M059J (cell line): ENCODE measurements at places on chromosomes 3 and 15. TPM values are rescaled to one million over a fixed set of nuclear protein-coding genes. Genes with fewer than 3 reads are reported as not detected.

DNA sequence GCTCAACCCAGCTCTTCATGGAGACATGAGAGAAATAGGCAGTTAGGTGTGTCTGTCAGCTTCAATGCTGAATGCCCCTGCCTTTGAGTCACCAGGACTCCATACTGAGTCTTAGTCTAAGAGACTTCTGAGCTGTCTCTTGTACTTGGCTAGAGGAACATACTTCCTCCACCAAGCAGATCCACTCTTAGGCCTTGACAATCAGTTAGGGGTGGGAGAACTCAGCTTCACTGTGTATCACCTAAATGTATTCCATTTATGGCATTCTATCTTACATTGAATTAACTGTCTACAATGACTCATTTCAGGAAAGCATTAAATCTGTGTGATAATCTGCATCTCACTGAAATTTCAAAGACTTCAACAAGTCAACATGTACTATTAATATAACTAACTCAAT is 66.0 kb downstream of the STAC start:
- DNase-seq, result peak; percentile 24

GRCh38 chr15:40338041-40338657 is 2.6 kb downstream of the CCDC9B start:
- peak; percentile 52 for DNase-seq

The ZIC1 gene
- 7.9 and 10.5 TPM in 2 replicates for total RNA-seq

- DNase-seq, result no peak
These were observed 14.1 kb downstream of the ACOX2 start for GRCh38 chr3:58522759-58523425.

- no peak for DNase-seq
These were observed 59.3 kb upstream of the RAD18 start for GRCh38 chr3:9022305-9023225.

DNA sequence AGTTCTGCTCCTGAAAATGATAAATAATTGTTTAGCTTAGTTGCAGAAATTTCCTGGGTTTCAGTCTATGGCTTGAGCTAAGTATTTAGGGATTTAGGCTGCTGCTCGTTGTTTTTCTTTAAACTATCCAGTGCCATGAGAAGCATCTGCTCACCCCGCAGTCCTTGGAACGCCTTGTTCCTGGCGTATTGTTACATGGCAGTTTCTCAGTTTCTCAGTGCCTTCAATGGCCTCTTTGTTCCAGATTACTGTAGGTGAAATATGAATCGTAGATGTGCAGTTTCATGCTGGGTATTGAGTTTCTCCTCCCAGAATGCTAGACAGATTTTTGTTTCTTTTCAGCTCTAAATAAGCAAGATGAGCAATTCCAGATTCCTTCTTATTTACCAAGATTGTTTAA is 269.5 kb upstream of the GBE1 start:
- DNase-seq, result no peak

GRCh38 chr3:189334064-189334920 is 162.5 kb downstream of the TPRG1 start:
- DNase-seq, result peak; percentile 83

DNA sequence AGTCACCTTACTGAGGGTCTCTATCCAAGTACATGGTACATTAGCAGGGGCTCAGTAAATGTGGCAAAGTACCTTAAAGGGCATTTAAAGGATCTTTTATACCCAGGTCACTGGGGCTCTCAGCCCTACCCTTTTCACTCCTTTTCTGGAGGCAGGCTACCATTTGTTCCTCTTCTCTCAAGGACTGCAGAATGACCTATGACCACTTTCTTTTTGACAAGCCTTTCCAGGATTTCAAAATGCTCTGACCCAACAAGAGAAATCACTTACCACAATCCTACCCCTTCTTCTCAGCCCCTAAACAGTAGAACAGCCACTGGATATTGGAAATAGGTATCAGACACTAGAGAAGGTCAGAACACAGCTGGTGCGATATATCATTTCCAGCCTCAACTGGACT is 221.8 kb upstream of the TPRG1 start:
- no peak for DNase-seq

The SYNM gene
- total RNA-seq, result 1.9 and 4.1 TPM in 2 replicates

The SCAMP5 gene
- 1.3 and 3.4 TPM in 2 replicates for total RNA-seq

GRCh38 chr3:119295816-119296726 is 1.9 kb downstream of the ARHGAP31 start:
- DNase-seq, result peak; percentile 69

The FAM3D gene
- not detected in 2 replicates for total RNA-seq

GRCh38 chr3:196792771-196793170 is 53.1 kb downstream of the PAK2 start:
- DNase-seq, result peak; percentile 84

The ETV5 gene
- total RNA-seq, result 52.6 and 52.9 TPM in 2 replicates

DNA sequence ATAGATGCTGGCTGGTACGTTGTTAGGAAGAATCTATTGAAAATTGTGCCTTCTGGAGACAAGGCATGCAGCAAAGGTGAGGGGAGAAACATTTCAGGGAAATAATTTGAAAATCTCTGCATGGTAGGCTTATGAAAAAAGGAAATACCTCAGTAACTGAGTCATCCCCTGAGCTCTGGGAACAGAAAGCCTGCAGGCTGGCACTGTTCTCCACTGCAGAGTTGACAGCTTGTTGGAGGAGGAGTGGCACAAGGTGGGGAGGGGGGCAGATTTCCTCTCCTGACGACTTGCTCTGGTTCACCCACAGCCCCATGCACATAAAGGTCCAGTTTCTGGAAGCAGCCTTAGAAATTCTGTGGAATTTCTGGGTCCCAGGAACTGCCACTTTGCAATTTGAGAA is 179.4 kb downstream of the ABHD5 start:
- DNase-seq, result peak; percentile 89

The UTS2B gene
- 0.57 and 10.3 TPM in 2 replicates for total RNA-seq

DNA sequence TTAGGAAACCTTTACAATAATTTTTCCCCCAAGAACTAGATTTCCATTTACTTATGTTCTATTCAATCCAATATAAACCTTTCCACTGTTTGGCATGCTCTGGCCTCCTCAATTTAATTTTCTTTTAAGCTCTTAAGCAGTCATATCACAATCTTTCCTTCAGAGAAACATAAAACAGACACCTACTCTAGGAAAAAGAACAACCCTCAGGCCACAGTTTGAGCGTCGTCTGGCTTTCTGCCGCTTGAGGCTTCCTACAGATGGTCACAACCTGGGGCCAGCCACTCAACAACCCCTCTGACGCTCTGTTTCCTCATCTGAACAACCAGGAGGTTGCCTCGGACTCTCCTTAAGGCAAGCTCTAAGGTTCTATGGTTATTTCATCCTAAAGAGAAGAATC is 143.3 kb downstream of the ADAMTS17 start:
- no peak for DNase-seq

DNA sequence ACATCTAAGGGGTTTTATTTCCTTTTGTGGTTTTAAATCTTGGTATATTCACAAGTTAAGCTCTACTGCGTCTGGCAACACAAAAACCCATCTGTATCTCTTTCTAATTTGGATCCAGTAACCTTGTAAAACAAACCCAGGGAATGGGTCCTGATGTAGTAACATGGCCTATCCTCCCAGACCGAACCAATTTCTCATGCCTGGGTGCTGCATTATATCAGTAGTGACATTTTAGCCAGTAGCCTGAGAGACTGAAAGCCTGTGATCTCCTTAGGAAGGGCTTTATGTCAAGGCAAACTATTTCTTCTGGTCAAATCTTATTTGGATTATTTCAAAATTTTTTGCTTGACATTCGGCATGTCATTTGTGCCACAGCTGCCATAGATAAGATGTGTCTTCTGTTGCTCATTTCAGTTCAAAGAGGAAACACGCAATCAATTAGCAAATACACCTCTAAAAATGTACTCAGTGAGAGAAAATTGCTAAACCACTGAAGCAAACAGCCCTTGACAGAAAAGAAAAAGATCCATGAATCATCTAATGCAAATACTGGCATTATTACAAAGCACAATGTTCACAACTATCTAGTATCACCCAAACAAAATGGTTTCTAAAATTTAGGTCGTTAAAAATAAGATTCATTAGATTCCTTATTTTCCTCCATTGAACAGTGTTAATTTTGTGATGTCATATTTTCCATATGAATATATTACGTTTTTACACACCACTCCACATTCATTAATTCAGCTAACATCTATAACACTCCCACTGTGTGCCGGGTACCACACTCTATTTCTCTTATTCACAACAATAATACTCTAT is 4.0 kb downstream of the NPTN start:
- DNase-seq, result no peak

The P2RY14 gene
- total RNA-seq, result not detected in 2 replicates

The RBMS3 gene
- total RNA-seq, result 7.9 and 12.1 TPM in 2 replicates

The TIMMDC1 gene
- 94.8 and 141 TPM in 2 replicates for total RNA-seq

DNA sequence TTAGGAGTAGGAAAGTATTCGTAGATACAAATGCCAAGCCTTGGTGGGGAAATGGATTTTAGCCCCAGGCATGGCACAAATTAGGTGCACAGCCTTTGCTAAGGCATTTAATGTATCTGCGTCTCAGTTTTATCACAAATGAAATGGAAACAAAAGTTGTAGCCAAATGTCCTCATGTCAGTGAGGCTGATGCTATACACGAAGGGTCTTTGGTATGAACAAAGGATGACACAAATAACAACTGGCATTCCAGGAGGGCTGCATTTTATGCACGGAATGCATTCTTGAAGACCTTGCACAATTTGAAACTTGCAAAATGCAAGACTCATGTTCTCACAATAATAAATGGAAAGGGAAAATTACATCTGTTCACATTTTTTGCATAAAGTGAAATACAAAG is 181.9 kb downstream of the SV2B start:
- DNase-seq, result no peak

DNA sequence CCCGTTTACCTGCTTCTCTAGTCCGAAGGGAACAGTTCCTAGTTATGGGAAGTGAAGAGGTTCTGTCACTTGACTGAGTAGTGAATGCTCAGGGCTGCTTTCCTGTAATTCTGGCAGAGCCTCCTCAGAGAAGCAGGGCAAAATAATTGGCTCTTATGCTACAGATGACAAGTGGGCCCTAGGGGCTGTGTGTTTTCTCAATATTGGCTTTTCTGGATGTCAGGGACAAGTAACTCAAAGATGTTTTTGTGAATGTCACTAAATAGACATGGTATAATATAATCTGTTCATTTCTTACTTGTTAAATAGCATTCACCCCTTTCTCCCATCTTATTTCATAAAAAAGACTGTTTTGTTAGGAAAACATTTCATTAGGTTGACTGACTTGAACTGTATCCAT is 40.1 kb downstream of the SGO1 start:
- DNase-seq, result no peak

- no peak for DNase-seq
These were observed 74.2 kb downstream of the WDR76 start for GRCh38 chr15:43900996-43901395.

The SPINT1 gene
- 8.3 and 15.5 TPM in 2 replicates for total RNA-seq

The NEK4 gene
- total RNA-seq, result 10.7 and 19.6 TPM in 2 replicates

DNA sequence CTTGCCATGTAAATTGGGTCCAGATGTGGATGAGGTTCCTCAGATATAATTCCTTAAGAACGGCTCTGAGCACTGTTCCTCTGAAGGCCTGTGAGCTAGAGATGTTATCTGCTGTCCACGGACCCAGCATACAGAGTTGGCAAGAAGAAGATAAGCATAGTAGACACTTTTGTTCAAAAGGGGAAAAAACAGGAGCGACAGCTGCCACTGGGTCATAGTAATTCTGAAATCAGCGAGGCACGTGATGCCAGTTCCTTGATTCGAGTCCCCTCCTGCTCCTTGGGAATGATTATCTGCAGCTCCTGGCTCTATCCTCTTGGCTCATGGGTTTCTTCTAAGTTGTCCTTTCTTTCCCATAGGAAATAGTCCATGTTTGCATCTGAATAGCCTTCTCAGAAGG is 2.5 kb upstream of the RAB7A start:
- no peak for DNase-seq

DNA sequence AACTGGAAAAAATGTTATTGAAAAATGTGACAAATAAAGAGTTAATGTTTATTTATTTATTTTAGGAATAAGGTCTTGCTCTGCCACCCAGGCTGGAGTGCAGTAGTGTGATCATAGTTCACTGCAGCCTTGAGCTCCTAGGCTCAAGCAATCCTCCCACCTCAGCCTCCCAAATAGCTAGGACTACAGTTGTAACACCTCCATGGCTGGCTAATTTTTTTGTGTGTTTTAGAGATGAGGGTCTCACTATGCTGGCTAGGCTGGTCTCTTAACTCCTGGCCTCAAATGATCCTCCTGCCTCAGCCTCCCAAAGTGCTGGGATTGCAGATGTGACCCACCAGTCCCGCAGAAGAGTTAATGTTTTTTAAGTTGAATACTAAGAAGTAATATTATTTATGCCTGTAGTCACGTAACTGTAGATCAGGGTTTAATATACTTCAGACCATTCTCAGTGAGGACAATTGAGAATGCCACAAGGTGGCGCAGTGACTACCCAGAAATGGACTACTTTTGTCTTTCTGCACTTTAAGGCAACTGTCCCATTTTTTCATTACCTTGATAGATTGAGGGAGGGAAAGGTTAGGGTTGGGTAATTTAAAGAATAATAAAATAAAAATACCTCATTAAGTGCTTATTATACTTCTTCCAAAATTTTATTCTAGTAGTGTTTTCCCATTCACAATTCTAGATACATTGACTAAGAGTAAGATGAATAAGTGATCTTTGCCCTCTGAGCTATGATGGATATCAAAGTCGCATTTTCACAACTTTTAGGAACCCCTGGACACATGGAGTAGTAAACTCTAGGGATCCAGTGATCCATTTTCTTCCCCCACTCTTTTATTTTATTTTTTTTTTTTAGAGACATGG is 6.0 kb downstream of the MUC13 start:
- peak; percentile 78 for DNase-seq

DNA sequence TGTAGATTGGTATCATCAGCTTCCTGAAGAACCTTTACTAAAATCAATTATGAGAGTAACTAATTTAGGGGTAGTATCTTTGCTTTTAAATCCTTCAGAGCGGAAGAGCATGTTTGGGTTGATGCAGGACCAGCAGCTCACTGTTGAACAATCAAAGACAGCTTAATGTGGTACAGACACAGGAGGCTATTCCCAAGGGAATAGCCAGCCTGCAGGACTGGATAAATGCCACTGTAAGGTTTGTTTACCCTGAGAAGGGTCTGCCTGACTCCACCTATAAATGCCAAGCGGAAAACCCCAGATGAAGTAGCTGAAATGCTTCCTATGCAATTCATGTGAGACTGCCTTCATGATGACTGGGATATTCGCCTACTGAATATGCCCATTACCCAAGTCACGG is 16.0 kb upstream of the STAC start:
- no peak for DNase-seq

- DNase-seq, result no peak
These were observed 51.5 kb downstream of the RPN1 start for GRCh38 chr3:128598884-128599664.

The TMEM40 gene
- total RNA-seq, result 0.74 and 1.3 TPM in 2 replicates

DNA sequence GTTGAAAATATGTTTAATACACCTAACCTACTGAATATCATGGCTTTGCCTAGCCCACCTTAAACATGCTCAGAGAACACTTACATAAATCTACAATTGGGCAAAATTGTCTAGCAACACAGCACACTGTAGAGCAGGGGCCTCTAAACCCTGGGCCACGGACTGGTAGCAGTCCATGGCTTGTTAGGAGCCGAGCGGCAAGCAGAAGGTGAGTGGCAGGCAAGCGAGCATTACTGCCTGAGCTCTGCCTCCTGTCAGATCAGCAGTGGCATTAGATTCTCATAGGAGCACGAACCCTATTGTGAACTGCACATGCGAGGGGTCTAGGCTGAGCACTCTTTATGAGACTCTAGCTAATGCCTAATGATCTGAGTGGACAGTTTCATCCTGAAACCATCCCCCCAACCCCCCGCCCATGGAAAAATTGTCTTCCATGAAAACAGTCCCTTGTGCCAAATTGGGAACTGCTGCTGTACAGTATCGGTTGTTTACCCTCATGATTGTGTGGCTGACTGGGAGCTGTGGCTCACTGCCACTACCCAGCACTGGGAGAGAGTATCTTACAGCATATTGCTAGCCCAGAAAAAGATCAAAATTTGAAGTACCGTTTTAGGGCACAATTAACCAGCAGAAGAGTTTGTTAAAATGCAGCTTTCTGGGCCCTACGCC is 26.1 kb downstream of the CMSS1 start:
- no peak for DNase-seq

The SLC12A8 gene
- total RNA-seq, result 44.5 and 57.6 TPM in 2 replicates
